ENCODE measurements at places on chromosomes 16 and 17. TPM values are rescaled to one million over a fixed set of nuclear protein-coding genes. Genes with fewer than 3 reads are reported as not detected.
A peak's percentile ranks its signal among the peaks of the same experiment; 100 is the strongest.

DNA sequence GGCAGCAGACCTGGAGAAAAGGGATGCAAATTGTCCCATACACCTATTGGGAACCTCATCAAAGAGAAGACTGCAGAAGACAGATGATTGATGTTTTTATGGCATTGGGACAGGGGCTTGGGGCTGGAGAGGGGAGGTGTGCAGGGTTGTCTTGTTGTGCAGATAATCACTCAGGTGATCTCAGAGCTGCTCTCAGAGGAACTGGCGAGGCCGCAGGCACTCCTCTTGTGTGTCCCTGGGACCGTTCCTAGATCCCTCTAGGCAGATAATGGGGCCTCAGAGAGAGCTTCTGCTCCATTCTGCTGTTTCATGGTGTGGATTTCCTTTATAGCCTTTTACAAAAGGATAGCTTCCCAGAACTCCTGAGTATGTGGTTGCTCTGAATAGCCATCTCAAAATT is 1.6 kb downstream of the RNF213 start:
- H3K4me3 ChIP-seq = no peak overlapping the region
- H3K36me3 ChIP-seq = no peaks in the 10 kb centered on the region
- H3K27ac ChIP-seq = peak overlapping the region; percentile 99
- H3K27me3 ChIP-seq = no peaks in the 10 kb centered on the region
- peaks cover 47% of the 10 kb centered on the region for H3K4me1 ChIP-seq

GRCh38 chr16:442976-443375 is 17.5 kb downstream of the RAB11FIP3 start:
- H3K27me3 ChIP-seq = no peaks in the 10 kb centered on the region
- no peak for DNase-seq
- no peak overlapping the region for H3K4me3 ChIP-seq
- H3K4me1 ChIP-seq = no peaks in the 10 kb centered on the region
- H3K36me3 ChIP-seq = no peaks in the 10 kb centered on the region

DNA sequence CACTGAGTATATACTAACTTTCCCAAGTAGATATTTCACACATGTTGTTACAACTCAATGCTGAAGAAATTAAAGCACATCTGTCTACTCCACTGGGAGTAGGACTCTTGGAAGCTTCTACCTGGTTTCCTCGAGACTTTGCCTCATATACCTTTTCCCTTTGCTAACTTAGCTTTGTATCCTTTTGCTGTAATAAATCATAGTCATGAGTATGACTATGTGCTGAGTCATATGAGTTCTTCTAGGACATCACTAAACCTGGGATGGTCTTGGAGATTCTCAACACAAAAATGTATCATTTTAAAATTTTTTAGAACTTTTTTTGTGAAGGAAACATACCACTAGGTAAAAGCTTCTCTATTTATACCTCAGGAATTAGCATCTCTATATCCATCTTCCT is 39.8 kb downstream of the ABCA5 start:
- H3K36me3 ChIP-seq = peaks cover 22% of the 10 kb centered on the region
- no peaks in the 10 kb centered on the region for H3K4me1 ChIP-seq
- no peak overlapping the region for H3K27ac ChIP-seq

DNA sequence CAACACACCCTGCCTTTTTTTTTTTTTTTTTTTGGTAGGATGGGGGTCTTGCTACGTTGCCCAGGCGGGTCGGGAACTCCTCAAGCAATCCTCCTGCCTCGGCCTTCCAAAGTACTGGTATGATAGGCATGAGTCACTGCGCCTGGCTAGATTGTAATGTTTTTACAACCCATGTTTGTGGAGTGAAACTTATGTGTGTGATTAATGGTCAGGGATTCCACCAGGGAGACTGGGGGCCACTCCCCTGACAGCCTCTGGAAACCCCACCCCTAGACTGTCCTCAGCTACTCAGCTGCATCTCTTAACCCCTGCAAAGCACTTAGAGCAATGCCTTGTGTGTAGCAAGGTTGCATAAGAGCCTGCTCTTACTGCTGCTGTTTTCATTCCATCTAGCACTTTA is 220.5 kb downstream of the PARN start:
- no peaks in the 10 kb centered on the region for H3K36me3 ChIP-seq
- no peaks in the 10 kb centered on the region for H3K27me3 ChIP-seq
- H3K4me3 ChIP-seq = no peak overlapping the region
- H3K4me1 ChIP-seq = no peaks in the 10 kb centered on the region
- no peak overlapping the region for H3K27ac ChIP-seq

IQCK gene
- total RNA-seq = 10.9 TPM
